ENCODE measurements at places on chromosomes 4 and X.

DNA sequence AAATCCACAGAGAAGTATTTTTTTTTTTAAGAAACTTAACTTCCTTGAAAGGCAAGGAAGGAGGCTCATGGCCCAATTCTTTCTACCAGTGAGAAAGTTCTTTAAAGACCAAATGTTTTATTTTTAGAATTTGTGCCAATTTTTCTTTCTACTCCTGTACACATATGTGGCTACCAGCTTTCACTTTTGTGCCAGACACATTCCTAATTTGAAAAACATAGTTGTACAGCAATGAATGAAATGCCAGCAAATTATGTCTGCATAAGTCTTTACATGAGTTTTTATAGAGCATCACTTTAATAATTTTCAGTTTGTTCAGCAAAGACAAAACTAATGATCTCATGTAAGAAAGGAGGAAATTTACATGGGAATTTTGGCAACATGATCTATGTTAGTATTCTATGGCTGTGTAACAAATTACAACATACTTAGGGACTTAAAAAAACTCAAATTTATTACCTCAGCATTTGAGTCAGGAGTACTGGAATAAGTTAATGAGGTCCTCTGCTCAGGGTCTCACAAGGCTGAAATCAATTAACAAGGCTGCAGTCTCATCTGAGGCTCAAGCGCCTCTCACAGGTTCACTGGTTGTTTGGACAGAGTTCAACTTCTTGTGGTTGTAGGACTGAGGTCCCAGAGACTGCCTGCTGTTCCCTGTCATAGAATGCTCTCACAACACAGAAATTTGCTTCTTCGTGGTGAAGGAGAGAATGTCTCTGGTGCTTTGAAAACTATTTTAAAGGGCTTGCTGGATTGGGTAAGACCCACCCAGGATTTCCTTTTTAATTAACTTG is 678.2 kb upstream of the FAM241A start:
- DNase-seq, result no peak

GRCh38 chrX:106894392-106894909 is 8.7 kb downstream of the RIPPLY1 start:
- peak; percentile 42 for DNase-seq

GRCh38 chrX:135985973-135986310 is 707 bp downstream of the SLC9A6 start:
- no peak for DNase-seq

- DNase-seq, result no peak
These were observed 3.4 kb downstream of the SPATA4 start for GRCh38 chr4:176191974-176192373.

DNA sequence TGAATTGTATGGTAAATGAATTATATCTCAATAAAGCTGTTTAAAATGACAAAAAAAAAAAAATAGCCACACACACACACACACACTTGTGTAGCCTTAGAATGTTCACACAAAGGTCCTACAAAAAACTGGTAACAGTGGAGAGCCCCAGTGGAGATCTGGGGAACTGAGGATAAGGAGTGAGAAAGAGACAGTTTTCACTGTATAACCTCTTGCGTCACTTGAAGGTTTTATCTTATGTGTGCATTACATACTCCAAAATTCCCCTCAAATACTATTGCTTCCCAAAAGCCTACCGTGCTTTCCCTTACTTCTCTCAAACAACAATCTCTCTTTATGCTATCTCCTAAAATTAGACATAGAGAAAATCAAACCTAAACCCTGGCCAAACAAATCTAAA is 67.8 kb downstream of the SMC1A start:
- no peak for DNase-seq

GRCh38 chr4:132108784-132109183 is 1040.3 kb upstream of the PCDH10 start:
- DNase-seq, result no peak

DNA sequence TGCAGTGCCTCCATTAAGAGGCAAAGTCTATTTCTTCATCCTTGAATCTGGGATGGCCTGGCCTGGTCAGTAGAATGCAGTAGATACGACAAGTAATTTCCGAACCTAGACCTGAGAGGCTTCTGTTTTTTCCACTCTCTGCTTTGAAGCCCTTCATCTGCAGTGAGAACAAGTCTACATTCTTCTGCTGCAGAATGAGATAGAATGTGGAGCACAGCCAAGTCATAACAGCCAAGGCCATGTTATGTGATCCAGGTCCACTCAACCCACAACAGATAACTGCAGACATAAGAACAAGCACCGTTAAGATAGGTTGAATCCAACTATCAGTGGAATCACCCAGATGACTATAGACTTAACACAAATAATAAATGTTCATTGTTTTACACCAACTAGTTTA is 1297.7 kb downstream of the C4orf33 start:
- DNase-seq, result no peak

DNA sequence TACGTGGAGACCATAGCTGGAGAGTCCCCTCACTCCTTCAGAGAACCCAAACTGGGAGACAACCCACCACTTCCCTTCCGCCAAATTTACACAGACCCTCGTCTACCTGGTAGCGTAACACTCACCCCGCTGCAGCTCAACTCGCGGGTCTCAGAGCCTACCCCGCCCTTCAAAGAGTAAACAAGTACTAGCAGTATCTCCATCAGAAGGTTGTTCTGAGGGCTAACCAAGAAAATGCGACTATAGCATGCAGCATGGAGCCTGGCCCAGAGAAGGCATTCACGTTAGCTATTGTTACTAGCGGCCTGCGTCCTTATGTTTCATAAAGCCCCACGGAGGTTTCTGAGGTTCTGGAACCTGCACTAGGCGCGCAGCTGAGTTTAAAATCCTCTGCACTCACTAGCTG is 531 bp upstream of the MANBA start:
- no peak for DNase-seq

DNA sequence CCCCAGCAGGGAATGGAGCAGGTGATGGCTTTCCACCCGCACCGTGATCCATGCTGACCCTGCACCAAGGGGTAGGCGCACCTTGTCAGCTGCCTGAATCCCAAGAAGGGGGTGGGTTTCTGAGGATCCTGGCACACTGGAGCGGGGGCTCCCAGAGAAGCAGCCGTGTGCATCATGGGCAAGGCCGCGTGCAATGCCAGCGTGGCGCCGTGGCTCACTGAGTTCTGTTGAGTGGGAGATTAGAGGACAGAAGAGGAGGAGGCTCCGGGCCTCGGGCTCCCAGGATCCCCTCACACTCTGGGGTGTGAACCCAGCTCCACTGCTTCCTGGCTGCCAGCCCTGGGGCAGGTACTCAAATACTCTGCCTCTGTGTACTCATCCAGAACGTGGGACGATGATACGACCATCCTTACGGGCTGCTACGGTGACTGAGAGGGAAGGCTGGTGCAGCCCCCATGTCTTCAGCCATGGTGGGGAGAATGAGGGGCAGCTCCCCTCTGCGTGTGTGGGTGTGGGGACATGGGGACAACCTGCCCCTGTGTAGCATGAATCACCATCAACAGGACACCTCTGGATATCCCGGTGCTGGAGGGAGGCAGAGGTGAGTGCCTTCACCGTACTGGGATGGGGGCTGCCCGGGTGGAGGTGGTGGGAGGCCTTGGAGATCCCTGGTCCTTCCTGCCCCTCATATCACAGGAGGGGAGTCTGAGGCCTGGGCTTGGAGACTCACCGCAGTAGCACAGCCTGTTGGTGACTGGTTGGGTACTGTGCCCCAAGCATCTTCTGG is 52.6 kb downstream of the CPZ start:
- DNase-seq, result no peak

DNA sequence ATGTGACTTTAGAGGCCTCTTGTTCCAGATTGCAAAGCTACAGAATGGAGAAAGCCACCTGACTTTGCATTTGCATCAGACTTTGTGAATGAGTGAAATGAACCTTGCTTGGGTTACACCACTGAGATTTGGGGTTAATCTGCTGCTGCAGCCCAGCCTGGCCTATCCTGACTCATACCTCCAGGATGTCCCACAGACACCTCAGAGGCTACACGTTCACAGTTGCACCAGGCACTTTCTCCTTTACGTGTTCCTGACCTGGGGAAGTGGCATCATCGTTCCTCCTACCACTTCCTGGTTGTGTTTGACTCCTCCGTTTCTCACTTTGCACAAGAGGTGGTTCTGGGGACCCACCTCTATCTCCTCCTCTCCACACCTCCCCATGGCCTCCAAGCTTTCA is 9.2 kb upstream of the SORCS2 start:
- no peak for DNase-seq

DNA sequence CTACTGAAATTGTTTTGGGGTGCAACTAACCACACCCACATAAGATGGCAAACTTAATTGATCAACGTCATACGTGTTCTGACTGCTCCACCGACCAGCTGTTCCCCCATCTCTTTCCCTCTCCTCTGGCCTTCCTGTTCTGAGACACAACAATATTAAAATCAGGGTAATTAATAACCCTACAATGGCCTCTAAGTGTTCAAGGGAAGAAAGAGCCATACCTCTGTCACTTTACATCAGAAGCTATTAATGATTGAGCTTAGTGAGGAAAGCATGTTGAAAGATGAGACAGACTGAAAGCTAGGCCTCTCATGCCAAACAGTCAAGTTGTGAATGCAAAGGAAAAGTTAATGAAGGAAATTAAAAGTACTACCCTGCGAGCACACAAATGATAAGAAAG is 173.9 kb upstream of the FTHL17 start:
- DNase-seq, result no peak

DNA sequence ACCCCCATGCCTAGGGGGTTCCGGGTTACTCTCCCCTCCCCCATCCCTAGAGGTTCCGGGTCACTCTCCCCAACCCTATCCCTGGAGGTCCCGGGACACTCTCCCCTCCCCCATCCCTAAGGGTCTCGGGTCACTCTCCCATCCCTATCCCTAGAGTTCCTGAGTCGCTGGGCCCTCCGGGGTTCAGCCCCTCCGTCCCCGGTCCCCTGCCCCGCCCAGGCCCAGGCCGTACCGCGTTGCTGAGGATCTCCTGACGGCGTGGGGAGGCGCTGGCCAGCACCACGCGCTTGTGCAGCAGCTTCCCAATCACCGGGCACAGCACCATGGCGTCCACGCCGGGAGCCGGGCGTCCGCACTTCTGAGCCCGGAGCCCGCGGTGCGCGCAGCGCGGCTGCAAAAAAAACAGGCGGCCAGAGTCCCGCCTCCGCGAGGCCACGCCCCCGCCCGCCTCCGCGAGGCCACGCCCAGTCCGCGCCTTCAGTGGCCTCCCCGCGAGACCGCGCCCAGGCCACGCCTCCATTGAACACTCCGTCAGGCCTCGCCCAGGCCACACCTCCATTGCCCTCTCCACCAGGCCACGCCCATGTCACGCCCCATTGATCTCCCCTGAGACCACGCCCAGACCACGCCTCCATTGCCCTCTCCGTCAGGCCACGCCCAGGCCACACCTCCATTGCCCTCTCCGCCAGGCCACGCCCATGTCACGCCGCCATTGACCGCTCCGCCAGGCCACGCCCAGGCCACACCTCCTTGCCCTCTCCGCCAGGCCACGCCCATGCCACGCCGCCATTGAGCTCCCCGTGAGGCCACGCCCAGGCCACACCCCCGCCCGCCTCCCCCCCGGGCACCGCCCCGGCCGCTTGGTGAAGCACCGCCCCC is at the start of gene ASMTL:
TSS of gene ASMTL (minus strand) at position 394 of the 879 bp plus-strand sequence. CDS start at position 325, 69 bp downstream.
- DNase-seq, result peak; percentile 100

DNA sequence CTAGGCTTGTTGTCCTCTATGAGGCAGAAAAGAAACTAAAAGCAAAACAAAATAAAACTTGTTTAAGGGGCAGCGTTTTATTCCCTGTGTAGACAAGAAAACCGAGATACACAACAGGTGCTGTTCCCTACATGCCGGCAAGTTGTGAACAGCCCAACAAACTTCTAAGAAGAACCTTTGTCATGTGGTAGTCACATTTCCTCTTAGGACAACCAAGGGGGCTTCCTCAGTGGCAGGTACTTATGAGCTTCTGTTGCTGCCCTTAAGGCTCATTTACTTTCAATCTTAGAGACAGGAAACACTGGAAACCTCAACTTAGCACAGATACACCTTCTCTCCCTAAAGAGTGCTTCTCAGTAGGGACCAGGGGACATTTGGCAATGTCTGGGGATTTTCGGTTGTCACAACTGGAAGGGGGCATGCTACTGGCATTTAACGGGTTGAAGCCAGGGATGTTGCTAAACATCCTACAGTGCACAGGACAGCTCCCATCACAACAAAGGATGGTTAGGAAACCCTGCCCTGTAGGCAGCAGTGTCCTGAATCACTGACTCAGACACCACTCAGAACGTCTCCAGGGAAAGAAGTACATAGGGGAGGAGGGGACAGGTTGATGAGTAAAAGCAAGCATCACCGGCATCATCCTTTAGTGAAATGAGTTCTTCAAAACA is 111.0 kb downstream of the ASB9 start:
- DNase-seq, result no peak

- no peak for DNase-seq
These were observed 37.3 kb upstream of the CCNI start for GRCh38 chr4:77113069-77113468.

GRCh38 chr4:8552024-8552423 is 28.2 kb upstream of the GPR78 start:
- no peak for DNase-seq

- DNase-seq, result no peak
These were observed 420.8 kb upstream of the DIPK2B start for GRCh38 chrX:45621376-45622041.

GRCh38 chr4:92047209-92047875 is 256.4 kb upstream of the GRID2 start:
- no peak for DNase-seq

DNA sequence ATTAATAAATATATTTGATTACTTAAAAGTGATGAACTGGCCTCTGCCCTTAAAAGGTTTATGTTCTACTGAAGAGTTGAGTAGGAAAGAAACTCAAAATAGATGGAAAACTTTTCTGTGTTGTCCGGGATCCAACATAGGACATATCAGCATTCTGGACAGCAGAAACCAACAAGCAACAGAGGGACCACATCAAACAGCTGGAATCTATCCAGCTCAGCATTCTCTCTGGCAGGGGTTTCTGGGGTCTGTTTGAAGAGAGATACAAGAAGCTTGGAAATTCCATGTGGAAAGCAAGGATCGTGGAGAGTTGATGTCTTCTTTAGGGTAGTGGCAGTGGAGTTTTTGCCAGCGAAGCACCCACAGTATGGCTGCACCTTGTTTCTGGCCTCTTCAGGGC is 43.6 kb downstream of the ZCCHC12 start:
- no peak for DNase-seq

DNA sequence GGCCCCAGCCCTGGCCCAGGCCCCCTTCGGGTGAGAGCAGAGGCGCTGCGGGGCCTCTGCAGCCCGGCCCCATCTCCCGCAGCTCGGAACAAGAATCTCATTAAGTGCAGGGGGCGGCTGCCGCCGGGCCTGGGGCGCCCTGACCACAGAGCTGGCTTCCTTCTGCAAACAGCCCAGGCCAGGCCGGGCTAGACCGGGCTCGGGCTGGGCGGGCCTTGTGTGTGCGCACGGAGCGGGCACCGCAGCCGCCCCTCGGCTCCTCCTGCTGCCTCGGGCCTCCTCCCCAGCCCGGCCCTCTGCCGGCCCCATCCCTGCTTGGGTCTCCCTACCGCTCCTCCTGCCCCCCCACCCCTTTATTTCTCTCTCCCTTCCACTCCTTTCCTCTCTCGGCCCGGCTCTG is 83.3 kb downstream of the EFNB1 start:
- DNase-seq, result no peak

DNA sequence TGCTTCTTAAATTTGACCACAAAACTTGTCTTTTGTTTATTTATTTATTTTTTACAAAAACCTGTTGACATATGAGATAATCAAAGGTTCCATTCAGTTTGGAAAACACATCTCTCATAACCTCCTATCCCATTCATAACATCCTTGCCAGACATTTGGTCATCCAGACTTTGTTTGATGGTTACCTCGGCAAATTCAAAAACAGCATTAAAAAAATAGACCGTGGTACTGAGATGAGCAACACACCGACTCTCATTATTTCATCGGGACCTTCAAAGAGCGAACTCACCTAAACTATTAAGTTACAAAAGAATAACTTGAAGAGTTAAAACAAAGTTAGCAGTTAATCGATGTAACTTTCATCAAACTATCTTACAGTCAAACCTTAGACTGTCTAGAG is 85.8 kb upstream of the RPS6KA3 start:
- DNase-seq, result no peak

All from putamen (tissue), 1 donor.